ENCODE measurements at places on chromosomes 1 and 21. TPM values are rescaled to one million over a fixed set of nuclear protein-coding genes. Genes with fewer than 3 reads are reported as not detected.

Gene ADCY10
- total RNA-seq: not detected

GRCh38 chr1:32874860-32875752 is 4.4 kb upstream of the FNDC5 start:
- ATAC-seq: no peak

DNA sequence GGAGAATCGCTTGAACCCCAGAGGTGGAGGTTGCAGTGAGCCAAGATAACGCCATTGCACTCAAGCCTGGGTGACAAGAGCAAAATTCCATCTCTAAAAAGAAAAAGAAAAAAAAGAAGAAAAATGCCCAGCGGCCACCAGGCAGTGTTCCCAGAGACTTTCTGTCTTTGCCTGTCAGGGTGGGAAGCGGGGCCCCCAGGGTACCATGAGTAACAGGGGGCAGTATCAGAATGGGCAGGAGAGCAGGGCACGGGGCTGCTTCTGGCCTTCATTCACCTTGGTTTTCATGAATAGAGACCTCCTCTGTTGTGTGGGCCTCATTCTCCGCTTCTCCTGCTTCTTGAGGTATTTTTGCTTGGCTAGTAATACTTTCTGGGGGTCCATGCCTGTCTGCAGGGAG is 20.4 kb downstream of the SLC26A9 start:
- no peak for ATAC-seq

- ATAC-seq: no peak
Observed at GRCh38 chr1:215113776-215114153, 31.2 kb downstream of the KCNK2 start.

DNA sequence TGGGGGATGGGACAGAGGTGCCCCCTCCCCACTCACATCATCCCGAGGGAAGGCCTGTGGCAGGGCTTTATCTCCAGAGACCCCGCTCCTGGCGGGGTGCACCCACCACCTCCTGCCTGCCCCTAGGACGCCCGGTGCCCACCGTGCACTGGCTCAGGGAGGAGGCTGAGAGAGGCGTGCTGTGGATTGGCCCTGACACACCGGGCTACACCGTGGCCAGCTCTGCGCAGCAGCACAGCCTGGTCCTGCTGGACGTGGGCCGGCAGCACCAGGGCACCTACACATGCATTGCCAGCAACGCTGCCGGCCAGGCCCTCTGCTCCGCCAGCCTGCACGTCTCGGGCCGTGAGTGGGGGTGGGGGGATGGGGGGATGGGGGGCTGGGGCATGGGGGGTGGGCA is 71.7 kb downstream of the TRIM11 start:
- ATAC-seq: no peak

Gene TNFRSF8
- total RNA-seq: 0.12 TPM

DNA sequence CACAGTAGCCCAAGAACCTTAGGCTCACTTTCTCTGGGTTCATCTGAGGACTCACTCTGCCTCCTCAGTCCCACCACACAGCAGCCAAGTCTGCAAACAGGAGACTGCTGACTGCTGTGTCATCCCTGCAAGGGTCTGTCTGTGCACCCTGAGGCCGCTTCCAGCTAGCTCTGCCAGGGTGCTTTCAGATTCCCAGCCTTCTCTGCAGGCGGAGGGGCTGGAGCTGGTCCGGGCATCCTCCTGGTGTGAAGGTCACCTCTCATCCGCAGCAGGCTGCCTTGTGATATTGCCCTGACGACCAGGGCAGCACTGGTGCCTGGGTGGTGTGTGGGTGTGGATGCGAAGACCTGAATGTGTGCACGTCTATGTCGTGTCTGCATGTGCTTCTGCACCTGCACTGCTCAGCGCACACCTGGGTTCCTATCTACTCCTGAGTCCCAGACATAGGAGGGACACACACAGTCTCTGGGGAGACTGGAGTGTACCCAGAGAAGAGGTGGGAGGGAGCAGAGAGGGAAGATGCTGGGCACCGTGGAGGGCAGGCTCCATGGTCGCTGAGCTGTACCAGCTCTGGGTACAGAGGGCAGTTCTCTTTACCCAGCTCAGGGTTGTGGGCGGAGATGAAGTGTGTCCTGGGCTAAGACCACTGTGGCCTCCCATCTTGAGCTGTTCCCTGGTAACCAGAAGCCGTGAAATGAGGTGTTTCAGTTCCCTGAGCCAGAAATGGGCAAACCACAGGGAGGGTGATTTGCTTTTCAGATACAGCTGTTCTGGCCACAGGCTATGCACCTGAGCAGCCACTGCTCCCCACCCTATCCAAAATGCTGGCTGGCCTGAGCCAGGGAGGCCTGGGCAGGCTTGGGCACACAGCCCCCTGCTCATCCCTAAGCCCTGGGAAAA is 160.9 kb upstream of the CSF3R start:
- no peak for ATAC-seq

- ATAC-seq: no peak
Observed at GRCh38 chr1:101859941-101860340, 136.8 kb downstream of the OLFM3 start.

DNA sequence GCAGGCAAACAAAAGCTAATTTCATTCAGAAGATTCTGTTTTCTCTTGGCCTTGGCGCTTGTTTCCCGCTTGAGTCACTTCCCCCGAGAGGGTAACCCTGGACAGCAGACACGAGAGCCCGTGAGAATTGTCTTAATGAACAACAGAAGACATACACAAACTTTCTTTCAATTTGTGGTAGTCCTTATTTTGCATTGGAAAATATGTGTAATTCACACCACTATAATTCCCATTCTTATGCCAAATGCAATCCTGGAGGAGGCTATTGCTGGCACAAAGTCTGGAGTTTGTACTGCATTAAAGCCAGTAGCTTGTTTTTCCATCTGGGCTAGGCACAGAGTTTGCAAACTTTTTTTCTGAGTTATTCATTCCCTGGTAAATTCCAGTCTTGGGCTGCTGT is 109.8 kb upstream of the IVNS1ABP start:
- no peak for ATAC-seq

GRCh38 chr1:147757015-147757990 is 3.1 kb downstream of the GJA5 start:
- peak; percentile 97 for ATAC-seq

Gene PLA2G2A
- total RNA-seq: 10.9 TPM

DNA sequence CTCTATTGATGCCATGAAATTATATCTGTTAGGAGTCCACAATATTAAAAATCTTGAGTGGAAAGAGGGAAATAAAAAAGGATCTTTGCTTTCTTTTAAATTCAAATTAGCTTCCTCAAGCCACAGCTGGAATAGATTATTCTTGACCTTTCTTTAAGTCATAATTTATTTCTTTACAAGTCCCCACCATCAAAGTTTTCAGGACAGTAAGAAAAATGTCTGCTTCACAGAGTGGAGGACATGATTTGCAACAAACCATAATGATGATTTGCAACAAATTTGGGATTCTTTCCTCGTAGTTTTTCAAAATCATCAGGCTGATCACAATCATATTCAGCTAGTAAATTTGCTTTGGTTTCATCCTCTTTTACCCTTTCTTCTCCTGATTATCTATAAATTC is 301.8 kb upstream of the NRIP1 start:
- no peak for ATAC-seq

DNA sequence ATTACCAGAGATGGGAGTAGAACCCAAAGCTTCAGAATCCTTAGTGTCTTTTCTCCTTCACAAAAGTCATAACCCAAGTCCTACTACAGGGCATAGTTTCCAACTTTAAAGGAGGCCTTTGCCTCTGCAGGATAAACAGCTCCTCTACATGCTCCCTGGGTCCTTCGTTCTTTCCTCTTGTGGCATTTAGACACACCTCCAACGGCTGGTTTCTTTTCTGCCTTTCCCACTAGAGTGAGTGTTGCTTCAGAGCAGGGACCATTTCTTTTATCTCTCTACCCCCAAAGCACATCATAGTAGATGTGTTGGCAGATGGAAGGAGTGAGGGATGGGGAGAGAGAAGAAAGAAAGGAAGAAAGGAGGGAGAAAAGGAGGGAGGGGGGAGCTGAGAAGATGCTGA is 144.7 kb upstream of the SPATA6 start:
- no peak for ATAC-seq

Gene MYBPH
- not detected for total RNA-seq

Gene KRTAP12-2
- total RNA-seq: not detected

GRCh38 chr1:9561429-9561828 is 22.2 kb downstream of the SLC25A33 start:
- peak; percentile 95 for ATAC-seq

GRCh38 chr1:162185314-162186025 is 116.0 kb downstream of the NOS1AP start:
- no peak for ATAC-seq

DNA sequence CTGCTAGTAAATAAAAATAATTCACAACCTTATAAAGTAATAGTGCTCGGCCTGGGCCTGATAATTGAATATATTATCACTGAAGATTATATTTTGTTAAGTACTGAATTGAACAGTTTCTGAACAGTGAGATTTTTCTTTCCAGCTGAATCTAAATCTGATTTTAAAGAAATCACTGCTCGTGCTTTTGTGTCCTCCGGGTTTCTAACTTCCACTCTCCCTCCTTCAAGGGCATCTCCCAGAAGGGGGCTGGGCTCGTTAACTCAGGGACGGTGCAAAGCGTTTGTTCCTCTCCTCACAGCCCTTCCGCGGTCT is 823 bp upstream of the KIF1B start:
- ATAC-seq: no peak

Data from esophagus mucosa (tissue), 1 donor.